ENCODE measurements at places on chromosomes 2 and 18.

- DNase-seq, result no peak
Measured at GRCh38 chr2:88216641-88217040, 46.5 kb downstream of the THNSL2 start.

DNA sequence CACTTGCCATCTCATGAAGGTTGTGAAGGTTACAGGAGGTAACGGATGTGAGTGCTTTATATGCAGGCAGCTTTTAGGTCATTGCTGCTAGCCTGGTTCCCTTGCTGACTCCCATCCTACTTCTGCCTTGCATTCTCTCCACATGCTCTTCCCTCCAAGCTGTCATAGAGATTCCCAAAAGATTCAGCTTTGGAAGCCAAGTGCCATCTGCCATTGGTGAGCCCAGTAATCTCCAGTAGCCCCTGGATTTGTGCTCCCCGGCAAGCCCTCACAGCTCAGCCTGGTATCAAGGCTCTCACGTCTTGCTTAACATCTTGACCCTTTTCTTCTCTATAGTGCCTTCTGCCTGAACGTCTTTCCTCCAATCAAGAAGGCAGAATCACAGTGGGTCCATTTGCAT, 61.6 kb downstream of the MYT1L start:
- peak; percentile 30 for DNase-seq

- DNase-seq, result no peak
Measured at GRCh38 chr18:44370861-44371260, 309.8 kb upstream of the SETBP1 start.

GRCh38 chr2:38178556-38179419, 102.8 kb upstream of the CYP1B1 start:
- DNase-seq, result no peak

GRCh38 chr2:235507928-235508327, 14.1 kb downstream of the AGAP1 start:
- DNase-seq, result no peak

- no peak for DNase-seq
Measured at GRCh38 chr2:85800586-85800985, 46.8 kb downstream of the ATOH8 start.

- no peak for DNase-seq
Measured at GRCh38 chr2:222859786-222860612, 837 bp upstream of the ACSL3 start.

GRCh38 chr18:38526922-38527321, 961.3 kb upstream of the CELF4 start:
- no peak for DNase-seq

- DNase-seq, result no peak
Measured at GRCh38 chr18:59502274-59503175, 143.5 kb upstream of the LMAN1 start.

DNA sequence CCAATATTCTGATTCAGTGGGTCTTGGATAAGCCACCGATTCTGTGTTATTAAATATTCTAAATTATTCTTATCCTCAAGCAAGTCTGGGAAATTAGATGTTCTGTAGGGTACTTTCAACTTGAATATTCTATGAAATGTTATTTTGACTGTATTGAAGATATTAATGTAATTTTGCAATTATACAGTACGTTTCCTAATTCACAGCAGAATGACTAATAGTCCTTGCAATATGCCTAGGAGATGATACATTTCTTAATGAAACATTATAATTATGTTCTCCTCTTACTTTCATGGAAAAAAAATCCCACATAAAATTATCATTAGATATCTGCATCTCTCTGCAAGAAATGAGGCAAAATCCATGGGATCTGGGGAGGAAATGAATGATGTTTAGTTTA, 46.2 kb upstream of the PLA2R1 start:
- no peak for DNase-seq

DNA sequence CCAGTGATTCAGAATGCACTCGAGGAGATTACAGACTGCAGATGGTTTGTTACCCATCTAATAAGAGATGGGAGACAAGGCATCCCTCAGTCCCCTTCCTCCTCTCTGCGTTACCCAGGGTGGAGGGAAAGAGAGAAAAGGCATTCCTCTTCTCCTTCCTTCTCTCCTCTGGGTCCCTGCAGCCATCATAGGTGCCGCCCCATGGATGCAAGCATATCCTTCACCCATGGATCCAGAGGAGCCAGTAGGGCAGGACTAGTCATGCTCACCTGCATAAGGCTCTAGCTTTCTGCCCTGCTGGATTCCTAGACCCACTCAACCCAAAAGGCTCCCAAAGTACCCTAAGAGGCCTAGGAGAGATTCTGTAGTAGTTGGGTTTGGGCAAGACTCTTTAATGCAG, 20.4 kb downstream of the CMPK2 start:
- DNase-seq, result no peak

GRCh38 chr18:79246309-79247108, 149.2 kb upstream of the NFATC1 start:
- peak; percentile 91 for DNase-seq

- no peak for DNase-seq
Measured at GRCh38 chr2:941871-942270, 8.8 kb upstream of the SNTG2 start.

GRCh38 chr18:70107091-70107490, 98.4 kb downstream of the RTTN start:
- DNase-seq, result no peak

Data from D721Med (cell line).